ENCODE measurements at places on chromosomes 12 and 14.

GRCh38 chr14:49396801-49397200 is 189.4 kb downstream of the RPS29 start:
- DNase-seq = no peak

GRCh38 chr12:45302621-45303369 is 86.9 kb downstream of the ANO6 start:
- DNase-seq = no peak

DNA sequence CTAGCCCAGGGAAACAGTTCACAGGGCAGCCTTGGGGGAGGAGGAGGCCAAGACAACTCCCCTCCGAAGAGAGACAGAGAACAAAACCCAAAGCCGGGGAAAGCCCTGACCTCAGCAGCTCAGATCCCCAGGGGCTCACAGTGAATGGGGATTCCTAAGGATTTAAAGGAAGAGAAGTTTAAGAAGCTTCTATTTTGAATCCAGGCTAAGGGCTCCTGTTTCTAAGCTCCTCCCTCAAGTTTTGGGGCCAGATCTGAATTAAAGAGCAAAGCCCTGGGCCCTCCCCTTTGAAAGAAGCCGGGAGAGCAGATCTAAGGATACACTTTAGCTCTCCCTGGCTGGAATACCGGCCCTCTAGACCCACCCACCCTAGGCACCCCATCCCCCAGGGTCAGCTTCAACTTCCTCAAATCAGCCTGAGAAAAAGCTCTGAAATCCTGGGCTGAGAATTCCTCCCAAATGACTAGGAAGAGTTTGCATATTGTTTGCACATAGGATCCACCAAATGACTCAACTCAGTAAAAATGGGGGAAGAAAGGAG is 3.9 kb downstream of the KDM2B start:
- DNase-seq = no peak

GRCh38 chr14:24473211-24473610 is 30.6 kb upstream of the SDR39U1 start:
- DNase-seq = no peak

DNA sequence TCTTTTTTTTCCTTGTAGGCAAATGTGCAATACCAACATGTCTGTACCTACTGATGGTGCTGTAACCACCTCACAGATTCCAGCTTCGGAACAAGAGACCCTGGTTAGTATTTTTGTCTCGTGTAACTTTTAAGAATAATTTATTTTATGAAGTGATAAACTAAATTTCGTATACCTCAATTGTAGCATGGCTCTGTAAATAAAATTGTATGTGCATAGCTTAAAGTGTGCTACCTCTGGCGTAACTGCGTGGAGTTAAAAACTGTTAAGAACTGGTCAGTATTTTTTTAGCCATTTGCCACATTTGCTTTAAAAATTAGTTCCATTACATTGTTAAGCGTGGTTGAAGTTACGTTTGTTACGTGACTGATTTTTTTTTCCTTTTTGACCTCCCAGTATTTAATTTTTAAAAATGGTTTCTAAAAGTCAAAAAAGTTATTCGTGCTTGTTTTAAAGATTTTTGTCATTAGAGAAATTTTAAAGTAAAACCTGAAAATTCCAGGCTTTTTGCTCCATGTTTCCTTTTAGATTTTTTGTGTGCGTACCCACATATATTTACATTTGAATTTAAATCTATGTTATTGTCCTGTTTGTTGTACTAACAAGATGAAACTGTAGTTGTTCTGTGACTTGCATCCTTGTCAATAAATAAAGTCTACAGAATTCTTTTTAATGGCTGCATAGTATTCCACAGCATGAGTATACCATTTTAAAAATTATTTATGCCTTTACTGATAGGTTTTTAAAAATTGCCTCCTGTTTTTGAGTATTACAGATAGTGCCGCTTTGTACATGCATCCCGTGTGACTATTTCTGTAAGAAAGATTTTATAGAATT is 1.4 kb downstream of the MDM2 start:
- no peak for DNase-seq

GRCh38 chr14:88189417-88190191 is 133.5 kb downstream of the KCNK10 start:
- DNase-seq = peak; percentile 77

DNA sequence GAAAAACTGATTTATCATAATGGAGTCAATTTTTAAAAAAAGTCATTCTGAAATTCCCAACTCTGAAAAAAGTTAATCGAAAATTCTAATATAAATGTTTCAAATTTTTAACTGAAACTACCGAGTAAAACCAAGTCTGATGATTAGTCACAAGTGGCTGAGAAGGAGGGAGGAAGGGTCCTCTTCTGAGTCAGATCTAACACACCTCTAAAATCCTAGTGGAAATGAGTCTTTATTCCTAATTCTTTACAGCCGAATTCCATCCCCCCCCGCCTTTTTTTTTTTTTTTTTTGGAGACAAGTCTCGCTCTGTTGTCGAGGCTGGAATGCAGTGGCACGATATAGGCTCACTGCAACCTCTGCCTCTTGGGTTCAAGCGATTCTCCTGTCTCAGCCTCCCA is 37.9 kb downstream of the RAD9B start:
- no peak for DNase-seq

- DNase-seq = peak; percentile 59
Observed at GRCh38 chr12:124389138-124389724, 94.3 kb downstream of the RFLNA start.

- no peak for DNase-seq
Observed at GRCh38 chr14:70770490-70770889, 38.8 kb downstream of the MAP3K9 start.

GRCh38 chr14:26841920-26842741 is 244.3 kb upstream of the NOVA1 start:
- DNase-seq = no peak

GRCh38 chr12:74415633-74416032 is 122.0 kb upstream of the ATXN7L3B start:
- no peak for DNase-seq

GRCh38 chr14:36086629-36087395 is 89.7 kb downstream of the PTCSC3 start:
- no peak for DNase-seq

DNA sequence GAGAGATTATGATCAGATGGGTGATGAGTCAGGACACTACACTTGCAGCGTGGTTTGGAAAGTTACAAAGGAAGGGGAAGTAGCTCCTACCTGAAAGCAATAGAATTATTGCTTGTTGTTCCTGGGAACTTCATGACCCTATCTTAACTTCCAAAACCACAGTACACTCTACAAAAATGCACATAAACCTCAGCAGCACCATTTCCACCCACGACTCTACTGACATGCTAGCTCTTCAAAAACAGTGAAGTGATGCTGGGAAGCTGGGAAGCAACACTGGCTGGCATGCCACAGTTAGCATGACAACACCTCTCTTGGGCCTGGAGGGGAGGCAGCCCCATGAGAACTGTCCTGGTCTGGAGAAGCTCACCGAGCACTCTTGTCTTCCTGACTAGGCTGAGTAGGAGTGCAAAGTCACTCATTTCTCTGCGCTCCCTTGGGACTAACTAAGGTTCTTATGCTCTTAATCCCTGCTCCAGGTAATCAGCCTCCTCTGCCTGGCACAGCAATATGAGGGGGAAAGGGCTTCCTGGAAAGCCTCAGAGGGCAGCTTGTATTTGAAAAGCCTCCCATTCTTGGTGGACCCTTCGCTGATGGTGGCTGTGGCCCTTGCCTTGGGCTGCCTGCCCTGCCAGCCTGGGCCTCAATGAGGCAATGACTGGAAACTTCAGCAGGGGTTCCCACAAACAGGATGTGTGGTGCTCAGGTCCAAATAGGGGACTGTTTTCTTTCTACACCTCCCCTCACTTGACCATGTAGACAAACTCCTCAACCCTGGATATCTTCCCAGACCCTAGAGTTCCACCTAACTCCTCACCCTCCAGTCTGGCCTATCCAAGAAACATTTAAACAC is 1.2 kb downstream of the KRT3 start:
- DNase-seq = no peak

- no peak for DNase-seq
Observed at GRCh38 chr12:25771041-25771440, 187.4 kb upstream of the RASSF8 start.

DNA sequence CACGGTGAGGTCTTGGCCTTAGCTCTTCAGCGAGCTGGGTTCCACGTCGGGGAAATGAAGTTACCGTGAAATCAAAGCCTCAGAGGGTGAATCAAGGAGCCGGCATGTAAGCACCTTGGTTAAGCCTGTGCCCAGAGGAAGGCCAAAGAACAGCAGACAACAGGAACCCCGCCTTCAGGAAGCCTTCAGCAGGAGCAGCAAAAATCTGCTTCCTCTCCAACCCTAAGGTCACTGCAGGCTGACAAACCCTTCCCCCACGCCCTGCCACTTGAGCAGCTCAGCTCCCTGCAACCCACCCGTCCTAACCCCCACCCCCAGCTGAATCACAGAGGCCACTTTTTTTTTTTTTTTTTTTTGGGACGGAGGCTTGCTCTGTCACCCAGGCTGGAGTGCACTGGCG is 72.9 kb upstream of the LTA4H start:
- DNase-seq = peak; percentile 52

DNA sequence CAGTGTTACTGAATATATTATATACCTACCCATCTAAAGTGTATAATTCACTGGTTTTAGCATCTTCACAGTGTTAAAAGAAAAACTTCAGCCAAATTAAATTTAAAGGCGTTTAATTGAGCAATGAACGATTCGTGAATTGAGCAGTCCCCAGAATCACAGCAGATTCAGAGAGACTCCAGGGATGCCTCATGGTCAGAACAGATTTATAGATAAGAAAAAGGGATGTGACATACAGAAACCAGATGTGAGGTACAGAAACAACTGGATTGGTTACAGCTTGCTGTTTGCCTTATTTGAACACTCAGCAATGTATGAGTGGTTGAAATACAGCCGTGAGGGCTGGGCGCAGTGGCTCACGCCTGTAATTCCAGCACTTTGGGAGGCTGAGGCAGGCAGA is 84.6 kb downstream of the WNK1 start:
- DNase-seq = no peak

DNA sequence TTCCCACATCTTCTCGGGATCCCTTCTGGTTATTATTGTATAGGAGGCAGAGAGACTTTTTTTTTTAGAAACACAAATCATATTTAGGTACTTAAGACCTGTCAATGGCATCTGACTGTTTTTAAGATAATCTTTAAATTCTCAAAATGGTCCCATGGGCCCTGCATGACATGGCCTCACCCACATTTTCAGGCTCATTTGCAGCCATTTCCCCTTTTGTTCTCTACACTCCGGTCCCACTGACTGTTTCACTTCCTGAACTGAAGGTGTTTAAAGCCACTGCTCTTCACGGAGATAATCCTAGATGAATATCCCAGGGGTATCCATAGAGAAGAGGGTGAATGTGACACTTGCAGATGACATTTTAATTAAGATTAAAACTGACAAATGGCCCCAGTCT is 12.3 kb upstream of the C12orf71 start:
- no peak for DNase-seq

GRCh38 chr12:56768424-56768823 is 5.3 kb downstream of the HSD17B6 start:
- no peak for DNase-seq

DNA sequence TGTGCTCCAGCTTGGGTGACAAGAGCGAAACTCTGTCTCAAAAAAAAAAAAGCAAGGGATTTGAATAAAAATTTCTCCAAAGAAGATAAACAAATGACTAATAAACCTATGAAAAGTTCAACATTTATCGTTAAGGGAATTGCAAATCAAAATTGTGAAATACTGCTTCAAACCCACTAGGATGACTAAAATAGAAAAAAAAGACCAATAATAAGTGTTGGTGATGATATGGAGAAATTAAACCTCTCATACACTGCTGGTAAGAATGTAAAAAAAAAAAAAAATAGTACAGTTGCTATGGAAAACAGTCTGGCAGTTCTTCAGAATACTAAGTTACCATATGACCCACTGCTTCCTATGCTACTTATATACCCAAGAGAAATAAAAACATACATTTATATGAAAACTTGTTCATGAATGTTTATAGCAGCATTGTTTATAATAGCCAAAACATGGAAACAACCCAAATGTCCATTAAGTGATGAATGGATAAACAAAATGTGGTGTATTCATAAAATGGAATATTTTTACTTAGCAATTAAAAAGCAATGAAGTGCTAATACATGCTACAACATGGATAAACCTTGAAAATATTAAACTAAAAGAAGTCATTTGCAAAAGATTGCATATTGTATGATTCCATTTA is 39.4 kb upstream of the TMPRSS12 start:
- DNase-seq = no peak

- no peak for DNase-seq
Observed at GRCh38 chr12:70667253-70667652, 30.0 kb upstream of the PTPRB start.

GRCh38 chr12:47317175-47317915 is 237.6 kb upstream of the AMIGO2 start:
- peak; percentile 48 for DNase-seq

DNA sequence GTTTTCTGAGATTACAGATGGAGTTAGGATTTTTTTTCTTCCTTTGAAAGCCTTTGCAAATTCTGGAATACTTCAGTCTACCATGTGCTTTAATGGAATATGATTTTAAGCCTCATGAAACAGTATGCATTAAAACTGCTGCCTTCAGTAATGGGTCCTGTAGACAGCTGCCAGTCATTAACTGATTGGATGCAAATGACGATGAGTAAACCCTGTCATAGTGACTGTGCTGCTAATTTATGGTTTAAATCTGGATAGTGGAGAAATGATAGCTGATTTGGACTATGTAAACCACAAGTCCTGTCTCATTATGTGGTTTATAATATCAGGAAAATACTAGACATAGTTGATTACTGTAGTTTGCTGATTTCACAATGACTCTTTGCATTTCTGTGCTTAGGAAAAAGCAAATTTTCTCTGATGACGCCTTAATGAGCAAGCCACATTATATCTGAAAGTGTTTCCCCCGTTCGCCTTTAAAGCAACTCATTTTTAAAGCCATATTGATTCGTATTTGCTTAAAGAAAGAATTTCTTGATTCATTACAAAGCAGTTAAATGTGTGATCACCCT is 217.6 kb downstream of the TMTC2 start:
- DNase-seq = no peak

GRCh38 chr12:57025196-57025595 is 8.9 kb upstream of the TAC3 start:
- DNase-seq = no peak

DNA sequence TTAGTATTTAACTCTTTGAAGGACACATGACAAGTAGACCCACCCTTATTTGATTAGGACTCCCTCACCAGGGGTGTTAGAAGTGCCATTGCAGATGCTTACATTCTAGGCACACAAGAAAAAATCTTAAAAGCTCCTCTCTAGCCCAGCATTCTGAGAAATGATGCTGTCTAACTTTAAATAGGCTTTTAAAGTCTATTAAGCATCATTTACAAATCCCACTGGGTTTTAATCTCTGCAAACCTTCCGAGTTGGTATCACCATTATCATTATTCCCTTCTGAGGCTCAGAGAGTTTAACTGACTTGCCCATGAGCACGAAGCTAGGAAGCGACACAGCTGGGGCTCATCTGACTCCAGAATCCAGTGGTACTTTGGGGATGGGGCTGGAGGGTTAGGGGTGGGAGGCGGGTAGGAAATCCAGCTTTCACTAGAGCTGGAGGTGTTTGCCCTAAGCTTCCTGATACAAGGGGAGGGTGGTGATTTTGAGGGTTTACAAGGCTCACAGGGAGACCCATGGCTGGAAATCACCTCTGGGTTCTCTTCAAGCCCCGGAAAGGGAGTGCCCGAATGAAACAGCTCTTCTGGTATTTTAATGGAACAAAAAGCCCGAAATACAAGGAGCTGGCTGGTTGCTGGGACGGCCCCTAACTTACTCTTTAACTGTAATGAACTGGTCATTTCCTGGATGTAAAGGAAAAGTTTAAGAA is 109.2 kb upstream of the FUT8 start:
- DNase-seq = peak; percentile 58

GRCh38 chr12:109289004-109289403 is 20.1 kb downstream of the FOXN4 start:
- no peak for DNase-seq

GRCh38 chr12:131628766-131629448 is 82.0 kb upstream of the SFSWAP start:
- DNase-seq = no peak
